ENCODE measurements at places on chromosomes 16 and 17.

DNA sequence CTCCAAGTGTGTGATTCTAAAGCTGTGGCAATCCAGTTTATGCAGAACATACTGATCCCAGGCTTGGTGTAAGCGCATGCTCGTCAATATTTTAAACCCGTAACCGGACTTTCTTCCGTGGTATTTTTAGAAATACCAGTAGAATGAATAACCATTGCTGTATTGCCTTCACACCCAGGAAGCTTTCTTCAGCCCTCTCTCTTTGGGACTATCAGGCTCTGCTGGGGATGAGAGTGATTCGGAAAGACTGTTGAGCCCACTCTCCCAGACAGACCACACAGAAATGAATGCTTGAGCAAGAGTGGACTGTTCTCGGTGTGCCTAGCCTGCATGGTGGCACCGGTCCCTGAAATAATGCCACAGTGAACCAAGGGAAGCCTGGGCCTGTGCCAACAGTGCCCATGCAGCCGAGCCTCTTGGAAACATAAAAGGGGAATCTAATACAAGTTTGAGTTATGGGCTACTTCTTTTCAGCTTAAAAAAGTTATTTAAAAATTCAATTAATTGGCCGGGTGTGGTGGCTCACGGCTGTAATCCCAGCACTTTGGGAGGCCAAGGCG, 89.9 kb upstream of the ELAC2 start:
- no peak for DNase-seq

DNA sequence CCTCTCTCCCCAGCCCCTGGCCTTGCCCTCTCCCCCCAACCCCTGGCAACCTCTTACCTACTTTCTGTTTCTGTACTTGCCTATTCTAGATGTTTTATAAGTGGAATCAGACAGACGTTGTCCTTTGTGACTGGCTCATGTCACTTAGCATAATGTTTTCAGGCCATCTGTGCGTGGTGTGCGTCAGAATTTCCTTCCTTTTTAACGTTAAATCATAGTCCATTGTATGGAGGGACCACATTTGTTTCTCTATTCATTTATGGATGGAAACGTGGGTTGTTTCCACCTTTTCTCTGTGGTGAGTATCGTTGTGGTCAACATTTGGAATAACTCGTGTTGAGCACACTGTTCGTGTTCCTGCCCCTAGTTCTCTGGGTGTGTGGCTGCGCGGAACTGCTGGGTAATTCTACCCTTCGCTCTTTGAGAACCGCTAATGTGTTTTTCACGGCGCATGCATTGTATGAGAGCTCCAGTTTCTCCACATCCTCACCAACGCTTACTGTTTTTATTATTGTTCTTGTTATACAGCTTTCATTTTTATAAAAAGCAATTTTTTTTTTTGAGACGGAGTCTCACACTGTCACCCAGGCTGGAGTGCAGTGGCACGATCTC, 26.3 kb downstream of the ACTG1 start:
- DNase-seq, result no peak

DNA sequence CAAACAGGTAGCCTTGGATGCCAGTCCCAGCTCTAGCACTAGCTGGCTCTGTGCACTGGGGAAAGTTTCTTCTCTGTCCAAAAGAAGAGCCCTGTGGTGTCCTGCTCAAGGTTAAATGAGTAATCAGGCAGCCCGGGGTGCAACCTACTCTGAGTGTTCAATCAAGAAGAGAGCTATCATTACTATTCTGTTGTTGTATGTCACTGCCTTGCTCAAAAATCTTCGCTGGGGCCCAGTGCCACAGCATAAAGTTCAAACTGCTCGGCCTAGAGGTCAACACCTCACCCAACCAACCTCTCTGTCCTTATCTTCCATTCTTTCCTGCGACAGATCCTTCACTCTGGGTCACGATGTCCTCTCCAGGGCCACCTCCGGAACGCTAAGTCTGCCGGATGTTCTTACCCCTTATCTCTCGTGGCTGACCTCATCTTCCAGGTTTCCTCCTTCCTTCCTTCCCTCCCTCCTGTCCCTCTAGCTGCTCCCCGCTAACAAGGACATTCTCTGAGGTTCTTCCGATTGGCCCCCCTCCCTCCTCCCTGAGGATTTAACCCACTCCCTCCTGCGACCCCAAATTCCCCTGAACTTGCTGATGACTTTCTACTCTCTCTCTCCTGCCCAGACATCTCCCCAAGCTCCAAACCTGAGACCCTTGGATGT, 4.4 kb downstream of the FDXR start:
- DNase-seq, result no peak

GRCh38 chr16:78415669-78416068, 316.2 kb downstream of the WWOX start:
- DNase-seq, result no peak

GRCh38 chr17:72008236-72008876, 112.5 kb upstream of the SOX9 start:
- no peak for DNase-seq
